ENCODE measurements at places on chromosomes 16 and 17.
A peak's percentile ranks its signal among the peaks of the same experiment; 100 is the strongest.

DNA sequence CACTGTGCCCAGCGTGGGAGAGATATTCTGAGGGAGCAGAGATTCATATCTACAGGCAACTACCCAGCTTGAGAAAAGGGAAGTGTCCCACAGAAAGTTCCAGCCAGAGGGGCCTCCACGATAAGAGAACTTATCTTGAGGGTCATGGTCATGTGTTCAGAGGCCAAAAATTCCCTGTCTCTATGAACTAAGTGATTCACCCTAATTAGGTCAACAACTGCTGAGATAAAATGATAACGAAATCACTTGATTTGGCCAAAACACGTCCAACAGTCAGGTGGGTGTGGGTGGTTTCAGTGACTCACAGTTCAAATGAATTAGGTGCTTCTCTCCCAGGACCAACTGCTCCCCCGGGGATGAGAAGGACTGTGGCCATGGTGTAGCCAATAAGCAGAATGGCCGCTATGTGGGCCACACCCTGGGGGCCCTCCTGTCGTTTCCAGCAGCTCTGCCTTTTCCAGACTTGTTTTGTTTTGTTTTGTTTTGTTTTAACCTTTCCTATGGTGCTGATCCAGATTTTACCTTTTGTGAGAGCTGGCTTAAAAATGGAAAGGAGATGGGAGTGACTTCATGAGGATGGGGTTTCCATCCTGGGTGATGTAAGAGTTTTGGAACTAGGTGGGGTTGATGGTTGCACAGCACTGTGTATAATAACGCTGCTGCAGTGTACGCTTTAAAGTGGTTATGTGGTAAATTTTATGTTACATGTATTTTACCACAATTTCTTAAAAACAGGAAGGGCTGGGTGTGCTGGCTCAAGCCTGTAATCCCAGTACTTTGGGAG, 8.7 kb downstream of the DNAI2 start:
- DNase-seq, result peak; percentile 74

GRCh38 chr17:11122908-11123307, 118.1 kb upstream of the SHISA6 start:
- DNase-seq, result no peak

DNA sequence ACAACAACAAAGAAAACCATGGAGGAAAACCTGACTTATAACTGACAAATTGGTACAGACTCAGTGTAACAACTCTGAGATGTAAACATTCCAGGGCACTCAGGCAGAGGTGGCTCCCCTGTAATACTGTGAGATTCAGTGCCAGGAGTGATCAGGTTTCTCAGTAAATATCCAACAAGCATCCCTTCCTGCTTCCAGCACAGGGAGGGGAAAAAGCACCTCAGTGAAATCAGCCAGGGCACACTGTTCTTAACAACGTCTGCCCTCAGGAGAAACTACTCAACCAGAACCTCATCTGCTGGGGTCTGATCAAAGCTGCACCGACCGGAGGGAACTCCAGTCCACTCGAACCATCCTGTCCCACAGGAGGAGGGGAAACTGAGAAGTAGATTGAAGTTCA, 52.3 kb downstream of the AMFR start:
- no peak for DNase-seq

DNA sequence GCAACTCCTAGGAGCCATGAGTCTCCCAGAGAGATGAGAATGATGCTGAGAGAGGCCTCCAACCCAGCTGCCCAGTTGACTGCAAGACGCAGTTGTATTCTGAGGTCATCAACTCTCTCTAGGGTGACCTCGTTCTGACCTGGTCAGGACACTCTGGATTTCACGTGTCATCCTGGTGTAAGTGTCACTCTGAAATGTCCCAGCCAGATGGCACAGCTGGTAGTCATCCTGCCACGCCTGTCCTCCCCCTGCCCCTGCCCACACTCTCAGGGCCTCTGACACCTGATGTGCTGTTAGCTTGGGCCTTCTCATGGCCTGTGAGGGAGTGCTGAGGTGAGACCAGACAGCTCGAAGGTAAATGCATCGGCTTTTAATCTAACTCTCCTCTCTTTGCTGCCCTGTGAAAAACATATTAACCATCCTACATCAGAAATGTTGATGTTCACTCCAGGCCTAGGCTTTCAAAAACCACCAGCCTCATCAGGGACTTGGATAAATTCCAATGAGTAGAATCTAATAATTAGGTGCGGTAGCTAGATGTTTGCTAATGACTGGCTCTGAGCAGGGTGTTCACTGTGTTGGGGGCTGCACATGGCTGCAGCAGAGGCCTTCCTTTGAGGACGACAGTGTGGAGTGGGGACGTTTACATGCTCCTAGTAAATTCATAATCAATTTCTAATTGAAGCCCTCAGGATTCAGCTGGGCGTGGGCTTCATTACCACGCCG, 13.8 kb downstream of the MLYCD start:
- no peak for DNase-seq

DNA sequence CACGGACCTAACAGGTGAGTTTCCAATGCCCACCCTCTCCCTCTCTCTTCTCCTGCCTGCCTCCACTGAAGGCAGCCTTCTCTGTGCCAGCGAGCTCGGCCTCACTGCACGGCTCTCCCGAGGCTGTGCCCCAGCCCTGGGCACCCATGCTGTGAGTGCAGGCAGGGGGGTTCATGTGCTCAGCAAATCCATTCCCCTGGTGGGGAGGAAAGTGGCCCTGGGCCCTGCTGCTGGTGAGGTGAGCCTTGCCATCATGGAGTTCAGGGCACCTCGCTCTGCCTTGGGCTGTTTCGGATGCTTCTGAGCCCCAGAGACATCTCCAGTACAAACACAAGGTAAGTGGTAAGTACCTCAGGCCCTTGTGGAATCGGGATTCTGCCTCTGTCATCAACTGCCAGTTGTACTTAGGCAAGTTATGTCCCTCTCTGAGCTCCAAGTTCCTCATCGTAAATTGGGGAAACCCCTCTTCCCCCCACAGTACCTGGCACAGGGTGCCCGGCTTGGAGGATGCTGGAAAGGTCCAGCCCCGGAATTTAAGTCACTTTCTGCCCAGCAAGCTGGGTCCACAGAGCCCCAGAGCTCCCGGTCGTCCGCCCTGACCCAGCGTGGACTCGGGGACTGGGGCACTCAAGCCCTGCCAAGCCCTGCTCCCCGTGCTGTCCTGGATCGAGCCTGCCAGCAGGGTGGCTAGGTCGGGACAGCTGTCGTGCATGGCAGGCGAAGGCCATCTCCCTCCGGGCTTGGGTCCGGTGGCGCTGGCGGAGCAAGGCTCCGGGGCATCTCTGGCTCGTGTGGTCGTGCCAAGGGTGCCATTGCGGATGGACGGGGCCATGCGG, 684 bp upstream of the NUDT16L1 start:
- DNase-seq, result peak; percentile 58

DNA sequence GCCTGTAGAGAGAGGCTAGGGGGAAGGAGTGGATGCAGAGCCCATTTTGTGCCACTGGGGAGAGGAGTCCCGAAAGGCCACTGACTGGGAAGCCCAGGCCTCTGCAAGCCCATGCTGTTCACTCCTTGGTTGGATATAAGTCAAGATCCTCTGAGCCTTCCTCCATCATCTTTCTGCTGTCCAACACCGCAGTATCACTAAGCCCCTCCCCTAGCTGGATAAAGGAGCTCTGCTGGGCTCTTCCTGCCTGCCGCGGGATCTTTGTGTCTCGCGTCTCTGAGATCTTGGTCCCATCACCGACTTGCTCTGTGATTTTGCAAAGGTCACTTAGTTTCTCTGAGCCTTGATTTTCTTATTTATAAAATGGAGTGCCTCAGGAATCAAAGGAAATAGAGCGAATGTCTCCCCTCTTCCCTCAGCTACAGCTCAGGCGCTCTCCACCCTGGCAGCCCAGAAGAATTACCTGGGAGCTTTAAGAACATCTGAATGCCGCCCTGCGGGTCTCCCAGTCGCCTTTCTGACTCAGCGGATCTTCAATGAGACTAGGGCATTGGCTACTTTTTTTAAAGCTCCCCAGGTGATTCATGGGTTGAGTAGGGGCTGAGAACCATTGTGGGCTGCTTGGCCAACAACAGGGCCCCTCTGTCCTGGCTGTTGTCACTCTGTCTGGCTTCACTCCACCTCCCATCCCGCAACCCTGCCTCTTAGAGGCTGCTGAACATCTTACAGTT, 25.2 kb upstream of the TMEM220 start:
- no peak for DNase-seq

DNA sequence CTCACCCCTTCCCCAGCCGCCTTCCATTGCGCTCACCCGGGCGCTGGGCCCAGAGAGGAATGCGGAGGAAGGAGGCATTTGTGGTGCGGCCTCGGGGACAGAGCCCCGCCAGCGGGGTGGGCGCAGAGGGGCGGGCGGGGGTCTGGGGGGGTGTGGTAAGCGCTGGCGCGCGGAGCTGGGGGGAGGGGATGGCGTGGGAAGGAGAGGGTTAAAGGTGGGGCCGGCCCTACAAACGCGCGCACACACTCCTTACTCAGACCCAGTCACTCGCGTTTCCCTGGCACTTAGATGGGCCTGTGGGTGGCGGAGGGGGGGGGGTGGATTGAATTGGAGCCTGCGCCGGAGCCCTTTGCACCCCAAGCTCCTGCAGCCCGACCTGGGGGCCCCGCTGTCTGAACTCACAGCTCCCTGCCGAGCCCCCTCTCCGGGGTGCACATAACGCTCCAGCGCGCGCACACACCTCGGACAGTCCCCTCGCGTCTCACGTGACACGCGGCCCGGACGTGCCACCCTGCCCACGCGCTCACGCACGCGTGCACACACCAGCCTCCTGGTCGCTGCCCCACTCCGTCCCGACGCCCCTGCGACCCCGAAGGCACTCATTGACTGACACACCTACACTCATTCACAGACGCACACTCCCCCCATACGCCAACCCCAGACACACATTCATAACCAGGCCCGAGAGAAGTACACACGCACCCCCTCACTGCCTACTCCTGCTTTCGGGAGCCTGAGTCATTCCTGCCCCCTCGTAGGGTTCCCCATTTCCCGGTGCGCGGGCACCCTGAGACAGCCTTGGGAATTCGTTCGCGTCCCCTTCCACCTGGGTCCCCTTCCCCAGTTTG, 844 bp downstream of the TBKBP1 start:
- DNase-seq, result peak; percentile 81

DNA sequence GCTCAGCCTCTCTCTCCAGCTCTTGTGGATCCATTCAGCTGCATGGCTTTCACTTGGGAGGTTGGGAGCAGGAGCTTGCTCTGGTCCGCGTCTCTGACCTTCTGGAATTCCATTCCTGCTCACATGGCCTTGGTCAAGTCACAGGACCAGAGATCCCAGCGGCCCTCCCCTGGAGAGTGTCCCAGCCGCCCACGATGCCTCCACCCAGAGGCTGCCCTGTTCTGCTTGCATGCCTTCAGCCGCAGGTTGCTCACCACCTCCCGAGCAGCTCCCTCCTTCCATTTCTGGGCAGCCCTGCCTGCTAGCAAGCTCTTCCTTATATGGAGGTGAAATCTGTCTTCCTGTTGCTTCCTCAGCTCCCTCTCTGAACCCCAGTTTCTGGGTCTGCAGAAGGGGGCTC, 32.6 kb downstream of the RAI1 start:
- no peak for DNase-seq

GRCh38 chr16:30459456-30459855, 13.1 kb upstream of the ITGAL start:
- no peak for DNase-seq

DNA sequence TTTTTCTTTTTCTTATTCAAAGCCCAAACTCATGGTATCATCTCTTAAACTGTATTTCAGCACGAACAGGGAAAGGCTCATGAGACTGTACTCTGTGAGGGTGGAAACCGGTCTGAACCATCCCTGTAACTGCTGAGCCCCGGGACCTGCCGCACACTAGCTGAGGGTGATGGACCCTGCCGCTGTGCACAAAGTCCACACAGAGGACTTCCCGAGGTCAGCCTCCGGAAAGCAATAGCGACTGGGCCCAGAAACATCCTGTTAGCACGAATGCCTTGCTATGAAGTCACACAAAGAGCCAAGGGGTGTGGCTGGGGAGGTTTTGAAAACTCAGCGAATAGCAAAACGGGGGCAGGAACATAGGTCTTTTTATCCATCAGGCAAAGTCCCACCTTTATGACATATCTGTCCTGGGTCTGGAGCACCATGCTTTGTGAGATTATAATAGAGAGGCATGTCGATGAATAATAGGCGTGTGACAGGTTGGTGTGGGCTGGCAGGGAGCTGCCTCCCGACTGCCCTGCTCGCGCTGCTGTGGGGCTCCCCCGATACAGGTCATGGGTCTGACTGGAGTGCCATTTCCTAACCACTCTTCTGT, 33.4 kb downstream of the CDK5R1 start:
- peak; percentile 41 for DNase-seq

DNA sequence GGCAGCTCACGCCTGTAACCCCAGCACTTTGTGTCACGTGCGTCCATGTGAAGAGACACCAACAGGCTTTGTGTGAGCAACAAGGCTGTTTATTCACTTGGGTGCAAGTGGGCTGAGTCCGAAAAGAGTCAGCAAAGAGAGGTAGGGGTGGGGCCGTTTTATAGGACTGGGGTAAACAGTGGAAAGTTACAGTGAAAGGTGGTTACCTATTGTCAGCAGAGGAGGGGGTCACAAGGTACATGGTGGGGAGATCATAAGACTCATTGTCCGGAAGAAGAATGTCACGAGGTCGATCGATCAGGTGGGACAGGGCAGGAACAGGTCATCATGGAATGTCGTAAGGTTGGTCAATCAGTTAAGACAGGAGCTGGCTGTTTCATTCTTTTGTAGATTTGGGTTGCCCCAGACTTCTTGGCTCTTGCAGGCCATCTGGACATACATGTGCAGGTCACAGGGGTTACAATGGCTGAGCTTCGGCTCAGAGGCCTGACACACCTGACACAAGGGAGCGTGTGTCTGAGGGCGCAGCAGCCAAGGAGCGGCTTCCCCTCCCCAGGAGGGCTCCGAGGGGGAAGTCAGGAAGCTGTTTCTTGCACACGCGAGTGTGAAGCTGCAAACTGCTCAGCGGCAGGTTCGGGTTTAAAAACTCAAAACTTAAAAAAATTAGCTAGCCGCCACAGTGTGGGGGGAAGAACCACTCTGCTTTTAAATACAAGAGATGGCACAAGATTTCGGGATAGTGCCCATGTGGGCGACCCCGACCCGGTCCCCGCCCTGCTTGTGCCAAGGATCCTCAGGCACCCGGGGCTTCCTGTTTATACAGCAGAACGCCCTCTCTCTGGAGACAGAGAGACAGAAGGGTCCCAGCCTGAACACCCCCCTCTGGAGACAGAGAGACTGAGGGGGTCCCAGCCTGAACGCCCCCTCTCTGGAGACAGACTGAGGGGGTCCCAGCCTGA, 12.4 kb upstream of the TEX19 start:
- DNase-seq, result no peak

DNA sequence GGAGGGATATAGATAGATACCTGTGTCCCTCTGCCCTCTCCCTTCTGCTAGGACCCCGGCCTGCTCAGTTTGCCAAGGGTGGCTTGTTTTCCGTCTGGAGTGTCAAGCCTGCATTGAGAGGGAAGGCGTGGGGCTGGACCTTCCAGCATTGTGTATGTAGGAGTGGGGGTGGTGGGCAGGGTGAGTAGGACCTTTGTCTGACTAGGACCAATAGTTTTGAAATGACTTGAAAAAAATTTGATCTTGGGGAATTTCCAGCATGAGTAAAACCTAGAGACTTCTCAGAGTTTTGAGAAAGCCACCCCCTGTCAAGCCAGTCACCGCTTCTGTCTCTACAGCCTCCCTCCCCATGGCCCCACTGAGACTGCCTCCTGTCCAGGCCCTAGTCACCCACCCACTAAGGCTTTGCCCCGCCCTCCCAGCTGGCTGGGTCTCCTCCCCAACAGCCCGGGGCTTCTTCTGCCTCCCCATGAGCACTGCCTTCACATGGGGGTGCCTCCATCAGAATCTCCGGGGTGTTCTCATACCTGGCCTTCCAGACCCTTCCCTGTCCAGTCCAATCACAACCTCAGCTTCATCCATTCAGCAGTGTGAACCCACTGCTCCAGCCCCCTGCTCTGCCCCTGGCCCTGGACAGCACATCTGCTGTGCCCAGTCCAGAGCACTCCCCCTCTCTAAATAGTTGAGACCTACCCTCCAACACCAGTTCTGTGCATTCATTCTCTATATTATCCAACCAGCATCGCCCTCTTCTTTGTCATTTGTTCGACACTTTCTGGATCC, 207.0 kb downstream of the MSI2 start:
- peak; percentile 80 for DNase-seq

All from inflammatory macrophage (primary cell).